Hepatocyte (in vitro differentiated cells): ENCODE measurements at places on chromosomes 7 and 10. TPM values are rescaled to one million over a fixed set of nuclear protein-coding genes. Genes with fewer than 3 reads are reported as not detected.

- no peak for DNase-seq
Measured at GRCh38 chr7:142488036-142488633, 230.3 kb upstream of the PRSS58 start.

- DNase-seq: no peak
Measured at GRCh38 chr10:83582407-83583095, 556.8 kb upstream of the GHITM start.

DNA sequence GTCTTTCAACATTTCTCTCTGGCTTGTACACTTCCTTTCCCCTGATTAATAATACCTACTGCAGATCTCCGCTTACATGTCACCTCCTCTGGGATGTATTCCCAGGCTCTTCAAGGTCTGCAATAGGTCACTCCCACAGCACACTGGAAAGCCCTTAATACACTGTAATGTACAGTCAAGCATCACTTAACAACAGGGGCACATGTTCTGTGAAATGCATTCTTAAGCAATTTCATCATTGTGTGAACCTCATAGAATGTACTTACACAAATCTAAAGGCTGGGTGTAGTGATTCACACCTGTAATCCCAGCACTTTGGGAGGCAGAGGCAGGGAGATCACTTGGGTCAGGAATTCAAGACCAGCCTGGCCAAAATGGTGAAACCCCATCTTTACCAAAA, 1.9 kb downstream of the COX15 start:
- DNase-seq: peak; percentile 11

- no peak for DNase-seq
Measured at GRCh38 chr7:25448301-25448700, 220.0 kb upstream of the NPVF start.

The SUPV3L1 gene
- polyA plus RNA-seq: 25.9 and 27.9 TPM in 2 replicates

The GSDME gene
- 48.1 and 48.6 TPM in 2 replicates for polyA plus RNA-seq

The BAZ1B gene
- 16.7 TPM in 2 replicates for polyA plus RNA-seq

- no peak for DNase-seq
Measured at GRCh38 chr7:12062062-12062461, 149.0 kb upstream of the TMEM106B start.

DNA sequence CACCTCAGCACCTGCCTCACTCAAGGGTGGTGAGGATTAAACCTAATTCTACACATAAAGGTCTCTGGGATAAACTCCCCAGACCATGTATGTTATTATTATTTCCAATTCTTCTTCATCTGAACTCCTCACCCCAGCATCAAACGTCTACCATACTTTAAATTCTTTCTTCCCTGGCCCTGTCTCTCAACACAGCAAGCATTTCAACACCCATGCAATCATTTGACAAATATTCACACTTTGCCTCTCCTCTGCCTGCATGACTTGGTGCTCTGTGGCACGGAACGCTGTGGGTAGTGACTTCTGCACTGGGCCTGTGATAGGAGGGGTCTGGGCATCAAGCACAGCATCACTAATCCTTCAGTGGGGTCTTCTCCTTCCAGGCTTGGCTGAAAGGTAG, 490.8 kb downstream of the TNS3 start:
- DNase-seq: no peak

- no peak for DNase-seq
Measured at GRCh38 chr10:47323636-47324296, 1.5 kb downstream of the GDF2 start.

GRCh38 chr10:108301002-108301401, 1136.5 kb upstream of the SORCS1 start:
- DNase-seq: no peak

- peak; percentile 12 for DNase-seq
Measured at GRCh38 chr10:11560076-11560709, 51.3 kb downstream of the USP6NL start.
